ENCODE measurements at places on chromosomes 4 and X.

DNA sequence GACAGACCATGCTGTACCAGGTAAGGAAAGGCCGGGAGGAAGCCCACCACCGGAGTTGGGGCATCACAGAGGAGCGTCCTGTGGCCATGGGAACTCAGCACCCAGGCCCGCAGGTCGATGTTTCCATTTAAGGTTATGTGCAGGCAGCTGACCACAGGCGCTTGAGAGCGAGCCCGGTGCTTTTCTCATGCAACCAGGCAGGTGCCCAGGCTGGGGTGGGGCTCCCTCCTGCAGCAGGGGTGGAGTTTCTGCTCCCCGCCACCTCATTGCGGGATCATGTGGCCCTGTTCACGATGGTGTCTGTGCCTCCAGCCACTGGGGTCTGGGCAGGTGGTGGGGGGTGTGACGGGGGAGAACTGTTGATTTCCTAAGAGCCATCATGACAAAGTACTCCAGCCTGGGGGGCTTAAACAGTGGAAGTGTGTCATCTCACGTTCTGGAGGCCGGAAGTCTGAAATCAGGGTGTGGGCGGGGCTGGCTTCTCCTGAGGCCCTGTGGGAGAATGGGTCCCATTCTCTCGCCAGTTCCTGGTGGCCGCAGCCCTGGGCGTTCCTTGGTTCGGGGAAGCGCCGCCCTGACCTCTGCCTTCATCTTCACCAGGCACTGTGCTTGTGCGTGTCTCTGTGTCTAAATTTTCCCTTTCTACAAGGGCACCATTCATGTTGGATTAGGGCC, 60.9 kb downstream of the CPZ start:
- no peak for DNase-seq

GRCh38 chr4:139054791-139055505, 39.4 kb downstream of the NOCT start:
- DNase-seq: no peak

DNA sequence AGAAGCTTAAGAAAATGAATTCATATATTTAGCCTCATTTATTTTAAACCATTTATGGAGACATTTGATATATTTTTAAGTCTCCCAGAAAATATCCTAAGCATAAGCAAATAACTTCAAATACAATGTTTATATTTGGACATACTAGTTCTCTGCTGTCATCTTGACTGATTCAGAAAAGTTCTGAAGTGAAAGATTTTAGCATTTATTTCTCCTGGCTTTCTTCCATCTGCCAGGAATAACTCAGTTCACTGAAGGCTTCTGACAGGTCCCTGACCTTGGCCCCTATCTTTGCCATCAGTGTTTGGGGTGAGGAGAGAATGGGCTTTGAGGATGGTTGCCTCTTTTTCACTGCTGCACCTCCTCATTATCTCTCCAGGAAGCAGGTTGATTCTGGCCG, 115.7 kb downstream of the SLIT2 start:
- no peak for DNase-seq

- DNase-seq: no peak
Observed at GRCh38 chr4:106409901-106410889, 41.6 kb upstream of the GIMD1 start.

DNA sequence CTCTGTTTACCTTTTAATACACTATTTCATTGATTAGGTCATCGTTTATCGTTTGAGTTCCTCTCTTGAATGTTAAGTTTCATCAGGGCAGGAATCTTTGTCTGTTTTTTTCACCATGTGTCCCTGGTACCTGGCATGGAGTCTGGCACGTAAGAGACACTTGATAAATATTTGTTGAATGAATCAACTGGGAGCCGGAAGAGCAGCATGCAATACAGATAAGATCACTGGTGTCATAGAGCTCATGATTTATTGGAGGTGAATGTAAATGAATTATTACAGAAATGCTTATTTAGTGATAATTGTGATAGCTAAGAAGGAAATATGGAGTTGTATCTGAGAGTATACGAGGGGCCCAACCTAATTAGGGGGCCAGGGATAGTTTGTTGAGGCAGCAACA, 62.8 kb downstream of the UCHL1 start:
- DNase-seq: no peak

GRCh38 chrX:98379134-98379533, 1495.4 kb downstream of the RPA4 start:
- DNase-seq: no peak

DNA sequence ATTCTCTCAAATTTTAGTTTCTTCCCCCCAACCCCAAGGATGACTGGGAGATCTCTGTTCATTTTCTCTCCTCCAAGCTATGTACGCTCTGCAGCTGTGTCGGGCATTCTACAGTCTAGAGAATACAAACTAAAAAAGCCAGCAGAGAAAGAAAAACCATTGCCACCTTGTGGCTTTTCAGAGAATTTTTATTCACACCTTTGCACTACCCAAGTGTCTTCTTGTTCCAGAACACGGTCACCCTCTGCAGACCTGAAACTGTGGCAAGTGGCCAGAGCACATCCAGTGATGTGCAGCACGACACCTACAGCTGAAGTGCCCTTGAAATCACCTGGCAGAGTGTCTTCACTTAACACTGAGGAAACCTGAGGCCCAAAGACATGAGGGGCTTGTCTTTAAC, 68.6 kb downstream of the CHST7 start:
- DNase-seq: peak; percentile 49

DNA sequence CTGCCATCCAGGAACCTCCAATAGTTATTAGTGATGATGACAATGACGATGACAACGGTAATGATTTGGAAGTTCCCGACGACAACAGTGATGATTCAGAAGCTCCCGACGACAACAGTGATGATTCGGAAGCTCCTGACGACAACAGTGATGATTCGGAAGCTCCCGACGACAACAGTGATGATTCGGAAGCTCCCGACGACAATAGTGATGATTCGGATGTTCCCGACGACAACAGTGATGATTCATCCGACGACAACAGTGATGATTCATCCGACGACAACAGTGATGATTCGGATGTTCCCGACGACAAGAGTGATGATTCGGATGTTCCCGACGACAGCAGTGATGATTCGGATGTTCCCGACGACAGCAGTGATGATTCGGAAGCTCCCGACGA, 14.7 kb downstream of the CXCR3 start:
- DNase-seq: no peak
